ENCODE measurements at places on chromosomes 4 and X. TPM values are rescaled to one million over a fixed set of nuclear protein-coding genes. Genes with fewer than 3 reads are reported as not detected.

ERVMER34-1 gene
- total RNA-seq, result 0.17 TPM

AMOT gene
- total RNA-seq, result 1.1 TPM

TMPRSS11F gene
- total RNA-seq, result not detected

NIPAL1 gene
- 1.9 TPM for total RNA-seq

- no peak for DNase-seq
Observed at GRCh38 chr4:88599298-88599697, 7.0 kb downstream of the HERC3 start.

GRCh38 chr4:100828986-100829685, 311.3 kb upstream of the EMCN start:
- no peak for DNase-seq

- no peak for DNase-seq
Observed at GRCh38 chr4:23769406-23769805, 120.4 kb downstream of the PPARGC1A start.

PCDH18 gene
- total RNA-seq, result 0.07 TPM

DNA sequence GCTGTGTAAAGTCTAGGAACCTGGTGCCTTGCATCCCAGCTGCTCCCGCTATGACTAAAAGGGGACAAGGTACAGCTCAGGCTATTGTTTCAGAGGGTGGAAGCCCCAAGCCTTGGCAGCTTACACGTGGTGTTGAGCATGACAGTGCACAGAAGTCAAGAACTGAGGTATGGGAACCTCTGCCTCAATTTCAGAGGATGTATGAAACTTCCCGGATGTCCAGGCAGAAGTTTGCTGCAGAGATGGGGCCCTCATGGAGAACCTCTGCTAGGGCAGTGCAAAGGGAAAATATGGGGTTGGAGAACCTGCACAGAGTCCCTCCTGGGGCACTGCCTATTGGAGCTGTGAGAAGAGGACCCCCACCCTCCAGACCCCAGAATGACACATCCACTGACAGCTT, 76.6 kb downstream of the DDX60 start:
- DNase-seq, result no peak

GRCh38 chrX:153600032-153600373, 1.1 kb upstream of the CCNQ start:
- DNase-seq, result peak; percentile 33

GRCh38 chr4:82584931-82585330, 23.1 kb upstream of the TMEM150C start:
- DNase-seq, result no peak

CLGN gene
- total RNA-seq, result 0.10 TPM

GRCh38 chr4:120841580-120841979, 80.9 kb downstream of the PRDM5 start:
- no peak for DNase-seq

GRCh38 chr4:8070736-8071718, 87.6 kb downstream of the ABLIM2 start:
- DNase-seq, result no peak

DNA sequence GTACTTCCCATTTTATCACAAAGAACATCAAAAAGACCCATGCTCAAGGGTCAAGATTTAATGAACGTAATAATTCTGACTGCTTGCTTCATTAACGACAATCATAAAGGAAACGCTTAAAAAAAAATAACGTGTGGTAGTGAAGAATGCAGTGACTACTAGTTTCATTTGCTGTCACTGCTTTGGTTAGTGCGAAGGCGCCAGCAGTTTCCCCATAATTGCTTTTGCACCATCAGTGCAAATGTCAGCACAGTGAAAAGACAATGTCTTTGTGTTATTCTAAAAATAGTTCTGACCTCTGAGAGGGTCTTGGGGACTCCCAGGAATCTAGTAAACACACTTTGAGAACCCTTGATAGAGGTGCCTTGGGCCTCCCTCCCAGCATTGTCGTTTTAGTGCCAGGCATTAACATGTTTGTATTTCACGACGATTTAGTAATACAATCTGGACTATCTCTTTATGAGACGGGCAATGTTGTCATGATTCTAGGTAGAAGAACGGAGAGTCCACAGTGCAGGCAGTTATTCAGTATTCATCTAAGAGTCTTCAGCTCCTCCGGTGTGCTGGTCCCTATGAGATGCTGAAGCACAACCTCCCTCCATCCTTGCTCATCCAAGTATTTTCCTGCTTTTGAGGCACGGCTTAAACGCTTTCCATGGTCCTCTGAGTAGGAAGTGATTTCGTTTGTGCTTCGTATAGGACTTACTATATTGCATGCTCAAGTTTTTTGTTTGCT, 71.0 kb downstream of the AFF1 start:
- peak; percentile 71 for DNase-seq

ADGRG2 gene
- not detected for total RNA-seq

FAM9B gene
- not detected for total RNA-seq

DNA sequence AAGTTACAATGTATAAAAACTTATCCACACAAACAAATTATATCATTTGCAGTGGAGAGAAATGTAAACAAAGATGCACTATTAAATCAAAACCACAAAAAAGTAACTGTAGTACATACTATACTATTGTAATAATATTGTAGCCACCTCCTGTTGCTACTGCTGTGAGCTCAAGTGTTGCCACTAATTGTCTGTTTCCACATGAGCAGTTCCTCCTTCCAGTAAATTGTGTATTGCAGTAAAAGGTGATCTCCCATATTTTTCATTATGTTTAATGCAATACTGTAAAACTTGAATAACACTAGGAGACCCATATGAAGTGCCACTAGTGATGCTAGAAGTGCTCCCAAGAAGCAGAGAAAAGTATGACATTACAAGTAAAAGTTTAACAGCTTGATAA, 11.7 kb downstream of the LIN54 start:
- DNase-seq, result no peak

DNA sequence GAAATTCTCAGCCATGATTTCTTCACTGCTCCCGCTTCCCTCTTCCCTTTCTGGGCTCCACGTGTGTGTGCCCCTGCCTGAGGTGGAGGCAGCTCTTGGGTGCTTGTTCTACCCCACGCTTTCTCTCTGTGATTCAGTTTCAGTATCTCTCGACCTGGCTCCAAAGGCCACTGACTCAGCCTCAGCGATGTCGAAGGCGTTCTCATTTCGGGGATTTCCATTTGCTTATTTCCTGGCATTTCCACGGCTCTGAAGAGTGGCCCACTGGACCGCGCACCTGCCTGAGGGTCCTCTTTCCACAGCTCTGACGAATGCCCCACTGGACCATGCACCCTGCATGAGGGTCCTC, 52.4 kb downstream of the GAK start:
- peak; percentile 87 for DNase-seq

PORCN gene
- 7.1 TPM for total RNA-seq

- DNase-seq, result no peak
Observed at GRCh38 chrX:40968180-40968579, 117.1 kb upstream of the USP9X start.

- DNase-seq, result no peak
Observed at GRCh38 chrX:121479406-121479805, 432.0 kb downstream of the GLUD2 start.

DNA sequence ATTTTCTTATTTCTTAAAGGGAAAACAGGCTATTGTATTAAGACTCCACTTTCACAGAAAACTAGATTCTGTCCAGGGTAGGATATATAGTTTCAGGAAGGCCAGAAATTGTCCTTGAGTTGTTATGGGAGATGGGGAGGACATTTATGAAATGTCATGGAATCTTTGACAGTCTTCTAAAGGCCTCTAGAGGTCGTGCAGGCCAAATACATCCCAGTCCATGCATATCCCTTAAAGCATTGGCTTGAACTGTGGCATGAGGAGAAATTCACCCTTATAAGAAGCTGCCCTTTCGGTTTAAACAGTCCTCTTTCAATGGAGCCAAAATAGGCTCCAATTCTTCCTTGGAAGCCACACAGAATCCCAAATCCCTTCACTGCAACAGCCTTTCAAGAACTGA, 183.6 kb upstream of the NOCT start:
- no peak for DNase-seq

PFKFB1 gene
- 0.59 TPM for total RNA-seq

DNA sequence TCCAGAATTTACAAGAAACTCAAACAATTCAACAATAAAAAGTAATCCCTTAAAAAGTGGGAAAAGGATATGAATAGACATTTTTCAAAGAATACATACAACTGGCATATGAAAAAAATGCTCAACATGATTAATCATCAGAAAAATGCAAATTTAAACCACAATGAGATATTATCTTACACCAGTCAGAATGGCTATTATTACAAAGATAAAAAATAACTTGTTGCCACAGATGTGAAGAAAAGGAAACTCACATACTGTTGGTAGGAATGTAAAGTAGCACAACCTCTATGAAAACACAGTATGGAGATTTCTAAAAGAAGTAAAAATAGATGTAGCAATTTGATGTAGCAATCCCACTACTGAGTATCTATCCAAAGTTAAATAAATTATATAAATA, 65.1 kb upstream of the DIAPH2 start:
- DNase-seq, result no peak

DNA sequence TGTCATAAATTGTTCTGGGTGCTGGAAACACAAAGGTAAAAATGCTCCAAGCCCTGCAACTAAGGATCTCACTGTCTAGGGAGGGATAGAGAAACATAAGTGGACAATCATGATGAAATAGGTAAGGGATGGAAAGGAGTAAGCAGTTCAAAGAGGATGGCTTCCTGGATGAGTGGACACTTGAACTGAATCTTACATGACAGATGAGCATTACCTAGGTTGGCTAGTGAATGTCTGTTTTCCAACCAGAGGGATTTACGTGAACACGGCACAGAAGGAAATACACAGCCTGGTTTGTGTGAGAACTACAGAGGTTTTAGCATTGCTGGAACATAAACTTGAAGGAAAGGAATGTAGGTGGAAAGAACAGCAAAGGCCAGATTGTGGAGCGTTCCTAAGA, 150.2 kb upstream of the GALNT7 start:
- DNase-seq, result no peak

DNA sequence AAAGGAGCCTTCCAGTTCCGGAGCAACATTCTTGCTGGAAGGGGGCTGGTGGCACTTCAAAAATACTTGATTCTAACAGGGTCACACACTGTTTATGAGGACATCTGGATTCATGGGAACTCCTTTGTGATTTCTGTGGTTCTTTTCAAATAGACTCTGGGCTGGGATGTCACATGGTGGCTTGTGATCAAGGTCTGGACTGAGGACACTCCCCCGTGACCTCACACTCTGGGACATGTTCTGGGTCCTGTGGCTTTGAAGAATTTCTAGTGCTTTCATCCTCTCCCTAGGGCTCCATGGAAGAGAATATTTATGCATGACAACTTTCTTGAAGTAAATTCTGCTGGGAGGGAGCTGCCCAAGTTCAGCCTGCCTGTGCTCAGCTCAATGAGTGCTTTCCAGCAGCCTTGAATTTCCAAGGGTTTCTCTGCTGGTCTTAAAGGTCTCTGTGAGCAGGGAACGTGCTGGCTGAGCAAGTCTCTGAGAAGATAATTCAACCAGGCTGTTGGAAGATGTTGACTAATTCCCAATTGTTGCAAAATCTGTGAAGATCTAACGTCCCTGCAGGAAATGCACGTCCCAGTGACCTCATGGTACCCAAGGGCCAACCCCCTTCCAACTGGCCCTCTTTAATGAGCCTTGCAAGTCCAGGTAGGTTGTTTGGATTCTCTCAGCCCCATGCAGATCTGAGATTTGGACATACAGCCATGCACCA, 36.3 kb downstream of the GPR143 start:
- DNase-seq, result no peak

ZCCHC18 gene
- total RNA-seq, result 0.77 TPM

- DNase-seq, result no peak
Observed at GRCh38 chr4:3530051-3530450, 2.2 kb downstream of the LRPAP1 start.

ERCC6L gene
- 10.8 TPM for total RNA-seq

DNA sequence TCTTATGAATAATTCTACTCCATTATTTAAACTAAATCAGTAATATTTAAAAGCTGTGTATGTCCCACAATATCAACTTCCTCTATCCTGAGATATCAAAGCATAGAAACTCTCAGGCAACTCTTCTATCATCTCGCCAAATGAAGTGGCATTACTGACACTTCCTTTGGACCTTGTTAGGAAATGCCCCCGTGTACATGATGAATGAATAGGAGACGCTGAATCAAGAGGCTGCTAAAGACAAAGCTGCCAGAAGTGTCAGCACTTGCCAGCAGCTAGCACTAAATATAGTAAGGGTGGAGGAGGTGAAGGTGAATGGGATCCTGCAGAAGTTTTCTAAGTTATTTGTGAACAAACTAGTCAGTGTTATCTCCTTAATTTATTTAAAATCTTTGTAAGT, 99.5 kb upstream of the BLTP1 start:
- DNase-seq, result no peak

All from activated CD4-positive, alpha-beta memory T cell treated with anti-CD3 and anti-CD28 coated beads for 36 hours (primary cell).